ENCODE measurements at places on chromosomes 6 and 20.
A peak's percentile ranks its signal among the peaks of the same experiment; 100 is the strongest.

DNA sequence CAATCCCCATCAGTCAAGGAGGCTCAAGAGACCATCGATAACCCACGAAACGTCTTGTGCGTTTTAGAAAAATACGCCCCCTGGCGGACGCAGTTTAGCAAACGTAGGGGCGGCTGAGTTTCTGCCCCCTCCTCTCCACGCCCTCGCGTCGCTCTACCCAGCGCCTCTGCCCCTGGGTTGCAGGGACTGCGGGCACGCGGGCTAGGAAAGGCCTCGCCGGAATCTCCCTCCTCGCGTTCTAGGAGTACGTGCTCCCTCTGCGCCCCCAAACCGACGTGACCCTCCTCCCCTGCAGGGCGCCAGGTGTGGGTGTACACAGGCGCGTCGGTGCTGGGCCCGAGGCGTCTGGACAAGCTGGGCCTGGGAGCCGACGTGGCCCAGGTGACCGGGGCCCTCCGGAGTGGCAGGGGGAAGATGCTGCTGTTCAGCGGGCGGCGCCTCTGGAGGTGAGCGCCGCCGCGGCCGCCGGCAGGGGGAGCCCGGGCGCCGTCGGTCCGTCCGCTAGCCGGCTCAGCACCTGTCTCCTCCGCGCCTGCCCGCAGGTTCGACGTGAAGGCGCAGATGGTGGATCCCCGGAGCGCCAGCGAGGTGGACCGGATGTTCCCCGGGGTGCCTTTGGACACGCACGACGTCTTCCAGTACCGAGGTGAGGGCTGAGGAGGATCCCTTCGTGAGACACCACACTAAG is 5.3 kb downstream of the MMP9 start:
- peak; percentile 50 for DNase-seq

DNA sequence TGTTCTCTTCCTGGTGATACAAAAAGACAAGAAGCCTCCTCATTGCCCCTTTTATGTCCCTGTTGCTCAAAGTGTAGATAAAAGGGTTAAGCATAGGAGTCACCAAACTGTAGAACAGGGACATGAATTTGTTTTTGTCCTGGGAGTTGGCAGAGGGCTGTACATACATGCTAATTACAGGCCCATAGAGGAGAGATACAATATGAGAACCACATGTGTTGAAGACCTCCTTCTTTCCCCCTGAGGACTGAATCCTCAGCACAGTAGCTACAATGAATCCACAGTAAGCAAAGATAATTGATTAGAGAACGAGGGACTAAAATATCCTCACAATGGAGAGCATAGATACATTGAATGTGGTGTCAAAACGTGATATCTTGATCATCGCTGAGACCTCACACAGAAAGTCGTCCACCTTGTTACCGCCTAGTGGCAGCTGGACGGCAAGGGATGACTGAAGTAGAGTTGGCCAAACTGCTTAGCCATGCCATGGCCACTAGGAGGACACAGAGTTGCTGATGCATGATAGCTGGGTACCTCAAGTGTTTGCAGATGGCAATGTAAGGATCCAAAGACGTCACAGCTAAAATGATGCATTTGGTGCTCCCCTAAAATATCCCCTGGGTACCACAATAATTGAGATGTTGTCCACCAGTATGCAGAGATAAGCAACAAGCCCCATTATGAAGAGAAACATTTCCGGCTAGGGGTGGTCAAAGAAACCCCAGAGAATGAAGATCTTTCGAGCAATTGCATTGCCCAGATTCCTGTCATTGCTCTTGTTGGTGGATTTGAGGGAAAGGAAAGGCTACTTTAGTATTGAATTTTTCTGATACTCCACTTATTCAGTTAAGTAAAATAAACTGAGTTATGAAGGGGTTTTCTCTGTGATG is 15.0 kb downstream of the OR2B3 start:
- DNase-seq: no peak

GRCh38 chr6:161511447-161512095 is 237.7 kb upstream of the AGPAT4 start:
- DNase-seq: no peak

- DNase-seq: no peak
Measured at GRCh38 chr6:112636650-112637262, 289.6 kb downstream of the RFPL4B start.

GRCh38 chr6:112927641-112928320 is 580.7 kb downstream of the RFPL4B start:
- DNase-seq: no peak

DNA sequence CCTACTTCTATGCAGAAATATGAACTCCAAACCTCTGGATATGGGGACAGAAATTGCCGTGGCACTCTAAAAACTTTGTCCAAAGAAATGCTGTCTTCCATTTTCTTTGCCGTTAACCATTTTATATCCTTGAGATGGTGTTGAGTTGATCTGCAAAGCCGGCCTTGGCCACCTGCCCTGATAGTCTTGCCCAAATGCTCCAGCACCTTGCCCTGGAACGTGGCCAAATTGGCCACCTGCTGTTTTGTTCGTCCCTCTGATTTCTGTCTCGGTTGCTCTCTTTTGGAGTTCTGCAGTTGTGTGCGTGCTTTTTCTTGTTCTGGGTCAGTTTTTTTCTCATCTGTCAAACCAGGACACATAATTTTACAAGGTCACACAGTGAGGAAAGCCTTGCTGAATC is 239.7 kb upstream of the GMDS start:
- no peak for DNase-seq

DNA sequence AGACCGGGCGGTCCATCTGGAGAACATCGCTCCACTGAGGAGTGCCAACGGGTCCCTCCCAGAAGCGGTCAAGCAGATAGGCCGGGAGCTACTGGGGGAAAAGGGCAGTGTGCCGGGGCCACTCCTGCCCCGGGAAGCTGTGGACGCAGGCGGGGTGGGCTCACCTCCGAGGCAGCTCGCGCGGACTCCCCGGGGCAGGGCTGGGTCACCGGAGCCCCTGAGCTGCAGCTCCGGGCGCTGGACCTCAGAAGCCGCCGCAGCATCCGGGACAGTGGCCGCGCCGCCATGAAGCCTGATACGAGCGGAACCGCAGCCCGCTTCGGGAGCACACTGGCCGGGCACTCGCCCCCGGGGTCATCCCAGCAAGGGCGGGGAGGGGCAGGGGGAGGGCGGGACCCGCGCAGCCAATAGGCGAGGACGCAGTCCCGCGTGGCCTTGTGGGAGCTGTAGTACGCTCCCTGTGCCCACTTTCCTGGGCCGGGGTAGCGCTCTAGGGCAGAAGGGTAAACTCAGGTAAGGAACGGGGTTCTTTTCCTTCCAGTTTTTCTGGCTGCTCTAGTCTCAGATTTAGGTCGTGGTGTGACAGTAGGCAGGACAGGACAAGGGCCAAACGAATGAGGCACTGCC is at the start of gene MOCS1:
TSS of gene MOCS1 (minus strand) at position 332 of the 627 bp plus-strand sequence. CDS start at position 287, 45 bp downstream.
- no peak for DNase-seq

DNA sequence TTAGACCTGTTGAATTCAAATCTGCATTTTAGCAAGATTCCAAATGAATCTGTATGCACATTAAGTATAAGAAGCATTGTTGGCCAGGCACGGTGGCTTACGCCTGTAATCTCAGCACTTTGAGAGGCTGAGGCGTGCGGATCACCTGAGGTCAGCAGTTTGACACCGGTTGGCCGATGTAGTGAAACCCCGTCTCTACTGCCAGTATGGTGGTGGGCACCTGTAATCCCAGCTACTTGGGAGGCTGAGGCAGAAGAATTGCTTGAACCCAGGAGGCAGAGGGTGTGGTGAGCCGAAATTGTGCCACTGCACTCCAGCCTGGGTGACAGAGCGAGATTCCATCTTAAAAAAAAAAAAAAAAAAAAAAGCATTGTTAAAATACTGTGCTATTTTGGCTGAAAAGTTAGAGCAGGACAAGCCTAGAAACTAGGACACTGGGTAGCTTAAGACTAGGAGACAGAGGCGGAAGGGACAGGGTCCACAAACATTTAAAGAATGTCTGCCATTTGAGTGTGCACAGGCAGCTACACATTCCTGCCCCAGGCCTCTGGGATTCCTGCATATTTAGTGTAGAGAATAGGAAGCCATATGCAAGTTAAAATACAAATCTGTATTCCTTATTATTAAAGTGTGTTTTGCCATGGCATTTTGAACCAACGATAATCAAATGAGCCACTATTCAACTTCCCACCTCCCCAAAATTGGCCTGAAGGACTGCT is 45.1 kb upstream of the EEF1A1 start:
- no peak for DNase-seq

DNA sequence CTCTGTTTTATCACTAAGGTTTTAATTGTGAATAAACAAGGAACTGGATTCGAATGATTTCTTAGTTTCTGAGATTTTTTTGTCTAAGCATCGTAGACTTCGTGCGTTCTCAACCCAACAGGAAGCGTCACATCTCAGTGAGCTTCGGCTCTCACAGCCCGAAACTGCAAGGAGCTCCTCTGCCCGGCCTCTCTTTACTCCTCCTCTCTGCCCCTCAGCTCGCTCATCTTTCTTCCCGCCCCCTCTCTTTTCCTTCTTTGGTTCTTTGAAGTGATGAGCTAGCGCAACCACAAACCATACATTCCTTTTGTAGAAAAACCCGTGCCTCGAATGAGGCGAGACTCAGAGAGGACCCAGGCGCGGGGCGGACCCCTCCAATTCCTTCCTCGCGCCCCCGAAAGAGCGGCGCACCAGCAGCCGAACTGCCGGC is 480 bp upstream of the NT5E start:
- no peak for DNase-seq

DNA sequence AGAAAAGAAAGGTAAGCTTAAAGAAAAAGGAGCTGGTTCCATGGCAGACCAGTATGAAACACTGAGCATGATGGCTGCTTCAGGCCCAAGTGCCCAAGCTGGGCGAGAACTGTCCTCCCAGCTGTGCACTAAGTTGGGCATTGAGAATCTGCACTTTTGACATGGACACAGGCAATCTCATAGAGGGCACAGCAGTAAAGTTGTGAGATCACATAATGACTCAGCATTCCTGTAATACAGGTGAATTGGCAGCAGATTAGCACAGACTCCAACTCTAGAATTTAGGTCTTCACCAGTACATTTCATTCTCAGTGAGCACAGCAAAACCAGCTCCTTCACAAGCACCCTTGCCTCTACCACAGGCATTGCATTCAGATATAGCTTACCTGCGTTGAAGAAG is 343.4 kb downstream of the PKHD1 start:
- DNase-seq: no peak

DNA sequence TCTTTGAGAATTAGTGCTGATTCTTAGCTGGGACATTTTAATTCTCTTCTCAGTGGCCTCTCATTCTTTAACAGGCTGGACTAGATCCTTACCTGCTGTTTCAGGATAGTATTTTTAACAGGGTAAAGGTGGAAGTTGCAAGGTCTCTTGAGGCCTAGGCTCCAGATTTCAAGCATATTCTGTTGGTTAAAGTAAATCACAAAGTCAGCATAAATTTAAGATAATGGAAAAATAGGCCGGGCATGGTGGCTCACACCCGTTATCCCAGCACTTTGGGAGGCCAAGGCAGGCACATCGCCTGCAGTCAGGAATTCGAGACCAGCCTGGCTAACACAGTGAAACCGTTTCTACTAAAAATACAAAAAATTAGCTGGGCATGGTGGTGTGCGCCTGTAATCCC is 1149.0 kb downstream of the EPHA7 start:
- DNase-seq: no peak

DNA sequence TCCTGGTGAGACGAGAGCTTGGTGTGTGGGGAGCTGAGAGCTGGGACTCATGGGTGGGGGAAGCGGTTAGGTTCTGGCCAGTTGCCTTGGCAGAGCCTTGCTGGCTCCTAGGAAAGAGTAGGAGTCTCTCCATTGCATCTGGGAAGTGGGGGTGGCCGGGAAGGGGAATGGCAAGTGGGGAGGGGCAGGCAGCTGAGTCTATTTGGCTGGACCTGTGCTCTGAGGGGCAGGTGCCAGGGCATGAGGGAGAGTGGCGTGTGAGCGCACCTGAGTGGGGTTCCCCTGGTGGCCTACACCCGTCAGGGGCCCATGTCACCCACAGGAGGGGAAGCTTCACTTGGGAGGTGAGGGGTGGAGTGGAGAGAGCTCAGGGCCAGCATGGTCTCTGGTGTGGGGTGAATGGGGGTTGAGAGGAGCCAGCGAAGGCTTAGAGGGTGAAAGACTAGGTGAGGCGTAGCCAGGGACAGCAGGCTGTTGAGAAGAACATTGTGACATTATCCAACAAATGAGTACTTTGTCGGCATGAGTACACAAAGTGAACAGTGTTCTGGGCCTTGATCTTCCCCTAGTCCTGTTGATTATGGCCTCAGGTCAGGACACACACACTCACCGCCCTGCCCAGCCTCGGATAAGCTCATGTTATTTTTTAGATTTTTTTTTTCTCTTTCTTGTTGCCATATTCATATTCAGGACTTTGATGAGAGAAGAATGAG is 59.8 kb downstream of the FAM120B start:
- no peak for DNase-seq

Measured in activated T-helper 1 cell treated with Interleukin-2 at 50 U/mL for 16 hours (primary cell).